ENCODE measurements at places on chromosomes 12 and 14. TPM values are rescaled to one million over a fixed set of nuclear protein-coding genes. Genes with fewer than 3 reads are reported as not detected.

The SLC41A2 gene
- 0.76 TPM for total RNA-seq

The HOXC9 gene
- total RNA-seq = 14.6 TPM

The SLC39A9 gene
- 16.7 TPM for total RNA-seq

The DNAH10 gene
- not detected for total RNA-seq

The EXOC3L4 gene
- not detected for total RNA-seq
